ENCODE measurements at places on chromosomes 16 and 17. TPM values are rescaled to one million over a fixed set of nuclear protein-coding genes. Genes with fewer than 3 reads are reported as not detected.
A peak's percentile ranks its signal among the peaks of the same experiment; 100 is the strongest.

The COPS3 gene
- 89.7 TPM for polyA plus RNA-seq

- no peak for DNase-seq
These were observed 321.7 kb downstream of the C16orf95 start for GRCh38 chr16:86995456-86995855.

DNA sequence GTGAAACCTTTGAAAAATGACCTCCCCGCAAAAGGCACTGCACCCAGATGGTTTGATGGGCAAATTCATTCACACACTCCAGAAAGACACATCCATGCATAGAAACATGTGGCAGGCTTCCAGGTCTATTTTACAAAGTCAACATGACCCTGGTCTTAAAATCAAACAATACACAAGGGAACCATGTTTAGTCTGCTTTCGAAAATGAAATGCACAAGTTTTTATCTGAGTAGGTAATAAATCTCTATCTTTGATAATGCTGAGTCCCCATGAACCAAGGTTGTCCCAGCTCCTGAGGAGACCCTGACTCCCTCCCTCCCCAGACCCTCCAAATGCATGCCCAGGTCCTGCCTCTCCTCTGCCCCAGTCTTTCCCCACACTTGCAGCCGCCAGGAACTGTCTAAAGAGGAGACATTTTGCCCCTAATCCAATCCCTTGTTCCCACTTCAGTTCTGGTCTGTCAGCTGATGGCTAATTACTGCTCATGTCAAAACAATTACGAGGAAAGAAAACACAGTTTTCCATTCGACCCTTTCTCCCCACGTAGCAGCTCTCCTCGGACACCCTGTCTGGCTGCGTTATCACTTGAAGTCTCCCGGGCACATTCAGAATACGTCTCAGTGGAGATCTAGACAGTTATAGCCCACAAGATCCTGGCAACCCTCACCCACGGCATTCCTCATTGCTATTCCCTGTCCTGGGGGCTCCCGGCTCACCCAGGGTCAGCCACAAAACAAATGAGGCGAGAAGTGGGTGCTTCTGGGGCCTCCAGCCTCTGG lies 68.8 kb upstream of the RCVRN start:
- DNase-seq: no peak

The NPB gene
- 0.93 TPM for polyA plus RNA-seq

DNA sequence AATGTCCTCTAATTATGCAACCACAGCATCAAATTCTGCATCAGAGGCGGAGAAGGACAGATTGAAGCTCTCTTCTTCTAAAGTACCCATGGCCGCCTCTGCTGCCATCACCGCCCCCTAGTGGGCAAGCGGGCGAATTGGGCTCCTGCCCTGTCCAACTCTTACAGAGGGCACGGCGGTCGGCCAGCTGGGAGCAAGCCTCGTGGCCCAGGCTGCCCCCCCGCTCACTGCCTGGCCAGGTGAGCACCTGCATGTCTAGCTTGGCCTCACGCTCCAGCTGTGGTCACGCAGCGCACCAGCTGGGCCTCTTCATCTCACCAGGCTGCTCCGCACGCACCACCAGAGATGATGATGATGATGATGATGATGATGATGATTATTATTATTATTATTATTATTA lies 146.1 kb upstream of the TOM1L1 start:
- no peak for DNase-seq

DNA sequence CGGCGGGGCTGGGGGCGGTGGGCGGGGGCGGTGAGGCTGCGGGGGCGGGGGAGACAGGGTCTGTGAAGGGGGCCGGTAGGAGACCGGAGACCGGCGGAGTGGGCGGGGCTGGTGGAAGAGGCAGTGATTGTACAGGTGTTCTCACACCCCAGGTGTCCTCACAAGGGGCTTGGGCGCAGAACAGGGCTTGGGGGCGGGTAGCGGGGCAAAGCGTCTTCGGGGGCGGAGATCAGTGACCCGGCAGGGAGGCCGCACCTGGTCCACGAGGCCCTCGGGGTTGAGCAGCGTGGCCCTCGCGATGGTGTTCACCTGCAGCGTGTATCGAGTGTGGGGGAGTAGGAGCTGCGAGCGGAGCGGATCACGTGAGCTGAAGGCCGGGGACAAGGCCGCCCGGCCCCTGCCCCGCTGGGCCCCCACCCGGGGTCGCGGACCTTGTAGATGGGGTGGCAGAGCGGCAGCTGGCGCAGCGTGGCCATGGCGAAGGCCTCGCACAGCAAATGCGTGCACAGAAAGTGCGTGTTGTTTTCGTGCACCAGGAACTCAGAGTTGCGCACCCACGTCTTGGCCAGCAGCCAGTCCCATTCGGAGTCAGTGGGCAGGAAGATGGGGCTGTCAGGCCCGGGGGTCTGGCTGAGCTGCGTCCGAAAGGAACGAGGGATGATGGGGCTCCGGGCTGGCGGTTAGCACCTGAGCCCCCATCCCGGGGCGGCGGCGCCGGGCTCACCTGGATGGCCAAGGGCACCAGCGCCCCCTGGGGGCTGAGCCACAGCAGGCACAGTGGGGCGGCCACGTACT lies 8.5 kb downstream of the ALOXE3 start:
- DNase-seq: peak; percentile 46

The CYGB gene
- polyA plus RNA-seq: 14.6 TPM

GRCh38 chr16:53081686-53082407 lies 27.1 kb downstream of the CHD9 start:
- no peak for DNase-seq

DNA sequence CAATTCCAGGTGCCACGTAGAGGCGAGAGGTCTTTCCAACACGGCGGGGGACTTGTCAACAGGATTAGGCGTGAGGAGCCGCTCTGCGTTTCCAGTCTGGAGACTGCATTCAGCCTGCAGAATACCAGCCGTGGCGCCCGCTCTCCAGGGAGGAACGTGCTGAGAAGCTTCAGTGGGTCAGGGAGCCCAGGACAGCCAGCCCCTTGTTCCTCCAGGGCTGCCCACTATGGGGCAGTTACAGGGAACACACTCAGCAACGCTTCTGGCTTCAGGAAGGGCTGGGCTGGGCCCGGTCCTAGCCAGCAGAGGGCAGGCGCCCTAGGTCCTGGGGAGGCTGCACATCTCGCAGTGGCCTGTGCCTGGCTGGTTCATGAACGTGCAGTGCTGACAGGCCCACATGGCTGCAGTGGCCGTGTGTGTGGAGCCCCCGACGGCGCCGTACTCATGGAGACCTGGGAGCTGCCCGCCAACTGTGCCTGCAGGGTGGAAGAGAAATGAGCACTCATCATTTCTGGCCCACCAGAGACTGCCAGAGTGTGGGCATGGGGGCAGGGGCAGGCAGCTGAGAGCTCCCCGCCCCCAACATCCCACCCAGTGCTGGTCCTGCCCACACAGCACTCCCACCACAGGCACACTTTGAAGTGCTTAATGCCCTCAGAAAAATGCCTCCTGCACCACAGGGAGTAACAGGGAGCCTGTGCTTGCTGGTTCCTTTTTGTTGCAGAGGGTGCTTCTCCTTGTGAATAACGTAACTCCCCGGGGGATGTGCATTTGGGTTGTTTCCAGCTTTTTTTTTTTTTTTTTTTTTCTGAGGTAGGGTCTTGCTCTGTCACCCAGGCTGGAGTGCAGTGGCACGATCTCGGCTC lies 7.0 kb upstream of the FAAP100 start:
- no peak for DNase-seq

GRCh38 chr16:17437981-17438380 lies 32.8 kb downstream of the XYLT1 start:
- no peak for DNase-seq

DNA sequence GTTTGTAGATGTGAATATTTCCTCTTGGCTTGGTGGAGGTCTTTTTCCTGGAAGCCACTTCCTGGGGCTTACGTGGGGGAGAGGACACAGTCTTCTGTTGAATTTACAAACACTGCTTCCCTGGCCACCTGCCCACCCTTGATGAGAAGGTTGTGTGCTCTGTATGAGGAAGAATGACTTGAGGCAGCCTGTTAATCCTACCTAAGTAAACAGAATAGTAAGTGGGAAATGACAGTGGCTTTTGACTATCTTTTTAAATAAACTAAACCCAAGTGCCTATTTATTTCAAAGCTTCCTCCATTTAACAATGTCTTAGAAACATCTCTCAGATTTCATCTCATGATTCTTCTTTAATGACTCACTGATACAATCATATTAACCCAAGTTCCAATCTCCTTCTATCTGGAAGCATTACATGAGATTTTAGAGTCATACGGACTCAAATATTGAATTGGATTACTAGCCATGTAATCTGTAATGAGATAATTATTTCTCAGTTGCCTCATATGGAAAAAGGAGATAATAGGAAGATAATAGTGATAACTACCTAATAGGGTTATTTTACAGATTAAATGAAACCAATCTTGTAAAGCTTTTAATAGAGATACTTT lies 96.6 kb upstream of the SMIM36 start:
- DNase-seq: no peak

The CALB2 gene
- 0.68 TPM for polyA plus RNA-seq

DNA sequence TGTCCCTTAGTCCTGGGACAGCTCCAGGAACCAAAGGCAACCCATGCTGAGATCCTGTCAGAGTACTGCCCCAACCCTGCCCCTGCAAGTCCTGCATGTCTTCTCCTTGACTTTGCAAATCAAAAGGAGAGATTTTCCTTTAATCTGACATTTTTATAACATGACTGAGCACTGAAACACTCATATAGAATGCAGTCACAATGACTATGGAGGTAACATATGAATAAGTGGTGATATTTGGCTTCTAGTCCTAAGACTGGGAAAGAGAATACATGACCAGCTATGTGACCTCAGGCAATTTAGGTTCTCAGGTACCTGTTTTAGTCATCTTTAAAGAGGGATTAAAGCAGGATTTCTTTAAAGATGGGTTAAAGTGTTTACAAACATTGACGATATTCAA lies 941.6 kb upstream of the CDH8 start:
- no peak for DNase-seq

All from renal cortex interstitium (tissue), 15 donors.